SK-N-MC (cell line): ENCODE measurements at places on chromosomes 3 and 15.

GRCh38 chr3:129399895-129400357 lies 28.5 kb downstream of the EFCAB12 start:
- no peak for DNase-seq

DNA sequence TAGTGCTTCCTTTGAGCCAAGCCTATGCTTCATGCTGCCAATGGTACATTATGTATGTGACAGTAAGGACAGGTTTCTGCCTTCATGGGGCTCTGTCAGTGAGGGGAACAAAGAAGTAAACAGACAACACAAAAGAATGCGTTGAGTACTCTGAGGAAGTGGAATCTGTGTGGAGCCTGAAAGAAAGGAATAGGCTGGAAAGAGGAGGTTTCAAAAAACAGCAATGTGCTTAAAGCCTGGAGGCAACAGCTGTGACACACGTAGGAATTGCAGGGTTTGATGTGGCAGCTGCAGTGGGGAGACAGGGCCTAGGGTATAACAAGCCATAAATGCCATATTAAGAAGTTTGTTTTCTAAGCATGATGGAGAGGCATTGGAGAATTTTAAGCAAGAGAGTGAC lies 316.7 kb downstream of the CLSTN2 start:
- no peak for DNase-seq

GRCh38 chr3:152416808-152417580 lies 148.3 kb downstream of the MBNL1 start:
- DNase-seq: no peak

DNA sequence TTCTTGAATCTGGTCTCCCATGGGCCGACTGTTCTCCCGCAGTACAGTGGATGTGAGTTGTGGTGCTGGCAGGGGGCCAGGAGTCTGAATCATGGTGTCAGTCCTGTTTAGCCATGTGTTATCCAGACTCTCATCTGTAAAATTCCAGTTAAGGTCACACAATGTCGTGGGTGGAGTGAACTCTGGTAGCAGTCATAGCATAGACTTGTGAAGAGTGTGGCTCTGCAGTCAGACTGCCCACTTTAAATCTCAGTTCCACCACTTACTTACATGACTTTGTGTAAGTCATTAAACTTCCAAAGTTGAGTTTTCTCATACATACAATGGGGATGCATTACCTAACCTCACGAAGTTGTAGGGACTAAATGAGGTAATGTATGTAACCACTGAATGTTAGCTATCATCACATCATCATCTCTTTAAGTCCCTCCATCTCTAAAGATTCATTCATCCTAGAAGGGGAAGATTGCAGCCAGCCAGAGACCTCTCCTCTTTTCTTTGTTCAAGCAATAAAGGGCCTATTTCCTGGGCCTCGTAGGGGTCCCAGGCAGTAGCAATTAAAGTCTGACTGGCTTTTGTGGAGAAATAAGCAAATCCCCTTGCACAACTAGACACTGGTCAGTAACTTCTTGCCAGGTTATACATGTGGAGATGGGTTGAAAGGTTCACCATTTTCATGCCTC lies 93.9 kb downstream of the PCCB start:
- DNase-seq: no peak

- no peak for DNase-seq
Measured at GRCh38 chr15:93932164-93932776, 299.1 kb upstream of the MCTP2 start.

- no peak for DNase-seq
Measured at GRCh38 chr3:161371441-161372320, at the start of gene SPTSSB. SPTSSB (minus strand) TSS chr3:161371517; CDS start chr3:161346323, 25,194 bp downstream.

DNA sequence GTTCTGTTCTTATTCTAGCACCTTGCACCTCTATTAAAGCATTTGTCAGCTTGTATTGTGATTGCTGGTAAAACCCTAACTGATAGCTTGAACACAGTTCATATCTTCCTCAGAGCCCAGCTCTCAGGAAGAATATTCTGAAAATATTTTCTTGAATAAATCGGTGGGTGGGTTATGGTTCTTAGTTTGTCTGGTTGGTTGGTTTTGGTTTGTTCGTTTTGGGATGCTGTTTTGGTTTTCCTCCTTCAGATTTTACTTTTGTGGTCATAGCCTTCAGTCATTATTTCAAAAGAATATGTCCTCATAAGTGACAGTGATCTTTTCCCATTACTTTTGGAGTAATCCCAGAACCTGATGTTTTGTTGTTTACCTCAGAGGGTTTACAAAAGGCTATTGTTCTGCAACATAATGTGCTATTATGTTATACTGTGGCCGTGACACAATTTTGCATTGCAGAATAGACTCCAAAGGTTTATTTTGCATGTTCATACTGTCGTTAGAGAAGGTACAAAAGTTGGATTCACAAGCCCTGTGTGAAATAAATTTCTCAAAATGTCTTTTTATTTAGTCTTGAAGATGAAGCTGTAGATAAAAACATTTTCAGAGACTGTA lies 2.7 kb upstream of the TMEM87A start:
- no peak for DNase-seq

GRCh38 chr15:36484038-36484778 lies 95.2 kb upstream of the CDIN1 start:
- no peak for DNase-seq

GRCh38 chr3:19901337-19901736 lies 32.7 kb downstream of the EFHB start:
- no peak for DNase-seq

DNA sequence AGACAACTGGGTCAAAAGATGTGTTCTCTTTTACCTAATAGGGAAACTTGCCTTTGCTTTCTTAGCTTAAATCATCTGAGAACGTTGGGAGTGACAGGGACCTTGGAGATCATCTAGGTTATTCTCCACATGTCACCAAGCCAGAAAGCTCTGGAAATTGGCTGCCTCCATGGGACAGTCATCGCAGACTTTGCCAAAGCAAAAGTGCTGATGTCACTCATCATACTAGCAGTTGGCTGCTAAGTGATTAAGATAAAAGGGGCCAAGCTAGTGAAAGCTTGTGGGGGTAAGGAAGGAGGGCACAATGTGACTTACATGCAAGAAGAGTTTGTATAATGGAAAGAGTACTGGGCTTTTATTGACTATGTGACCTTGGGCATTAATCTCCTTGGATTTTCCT lies 198.0 kb upstream of the PFN2 start:
- no peak for DNase-seq

DNA sequence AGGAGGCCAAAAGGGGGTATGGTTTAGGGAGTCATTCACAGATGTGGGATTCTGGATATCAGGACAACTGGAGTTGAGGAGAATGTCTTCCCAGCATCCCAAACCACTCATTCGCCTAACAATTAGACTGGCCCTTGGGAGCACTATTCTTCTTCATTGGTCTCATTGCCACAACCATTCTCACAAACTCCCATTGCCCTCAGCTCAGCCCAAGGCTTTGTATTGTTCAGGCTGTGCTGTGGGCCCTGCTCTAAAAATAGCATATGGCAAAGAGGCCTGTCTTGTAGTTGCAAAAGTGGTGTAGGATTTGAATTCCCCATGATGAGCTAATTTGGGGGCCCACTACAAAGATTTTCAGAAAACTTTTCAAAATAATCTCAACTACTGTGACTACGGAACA lies 6.3 kb upstream of the ADAMTS9 start:
- DNase-seq: no peak

- DNase-seq: no peak
Measured at GRCh38 chr15:90221246-90221900, 12.4 kb downstream of the CIB1 start.

DNA sequence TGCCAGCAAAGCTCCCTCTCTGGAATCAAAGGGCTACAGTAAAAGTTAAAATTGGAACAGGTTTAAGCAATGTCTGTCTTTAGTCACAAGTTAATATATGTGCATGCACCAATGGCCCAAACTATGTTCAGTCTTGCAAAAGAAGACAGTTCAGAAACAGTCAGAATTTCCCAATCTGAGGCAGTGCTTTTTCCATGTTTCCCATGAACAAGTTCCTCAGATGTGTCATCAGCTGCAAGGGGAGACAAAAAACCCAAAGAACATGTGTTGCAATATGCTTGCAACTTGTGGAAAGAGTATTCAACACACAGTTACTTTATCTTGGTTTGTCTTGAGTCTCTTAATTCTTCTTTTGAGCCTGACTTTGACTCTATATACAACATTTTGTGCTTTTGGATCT lies 148.4 kb downstream of the USP13 start:
- no peak for DNase-seq

DNA sequence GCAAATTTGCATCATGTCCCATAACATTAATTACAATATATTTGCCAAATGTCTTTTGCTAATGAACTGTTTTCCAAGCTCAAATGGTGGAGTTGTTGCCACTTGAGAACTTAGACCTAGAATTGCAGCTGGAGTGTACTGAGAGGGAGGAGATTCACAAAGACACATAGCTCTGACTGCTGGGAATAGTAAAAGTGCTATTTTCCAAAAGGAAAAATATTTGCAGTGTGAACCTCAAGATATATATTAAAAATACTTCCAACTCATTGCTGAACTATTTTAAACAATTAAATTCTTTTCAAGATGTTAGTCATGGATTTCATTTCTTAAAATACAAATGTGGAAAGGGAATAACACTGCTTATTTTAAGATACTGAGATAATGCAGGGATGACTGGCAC lies 666.8 kb upstream of the ARPP21 start:
- DNase-seq: no peak

DNA sequence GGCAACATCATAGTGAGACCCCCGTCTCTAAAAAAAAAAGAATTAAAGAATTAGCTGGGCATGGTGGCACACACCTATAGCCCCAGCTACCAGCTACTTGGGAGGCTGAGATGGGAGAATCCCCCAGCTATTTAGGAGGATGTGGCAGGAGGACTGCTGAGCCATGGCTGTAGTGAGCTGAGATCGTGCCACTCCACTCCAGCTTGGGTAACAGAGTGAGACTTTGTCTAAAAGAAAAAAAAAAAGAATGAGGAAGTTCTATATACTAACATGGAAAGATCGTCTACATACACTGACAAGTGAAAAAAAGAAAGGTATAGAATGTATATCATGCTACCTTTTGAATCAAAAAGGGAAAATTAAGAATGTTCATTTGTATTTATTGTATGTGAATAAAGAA lies 83.9 kb upstream of the CDAN1 start:
- DNase-seq: no peak

- DNase-seq: no peak
Measured at GRCh38 chr3:50345586-50346234, at the start of gene ZMYND10. ZMYND10 (minus strand) TSS chr3:50345732; CDS start chr3:50345579, 153 bp downstream.

GRCh38 chr15:39272901-39273300 lies 308.0 kb upstream of the THBS1 start:
- DNase-seq: no peak

- no peak for DNase-seq
Measured at GRCh38 chr3:157075693-157076420, 84.1 kb downstream of the CCNL1 start.

- no peak for DNase-seq
Measured at GRCh38 chr15:70268698-70269251, 171.1 kb upstream of the TLE3 start.

DNA sequence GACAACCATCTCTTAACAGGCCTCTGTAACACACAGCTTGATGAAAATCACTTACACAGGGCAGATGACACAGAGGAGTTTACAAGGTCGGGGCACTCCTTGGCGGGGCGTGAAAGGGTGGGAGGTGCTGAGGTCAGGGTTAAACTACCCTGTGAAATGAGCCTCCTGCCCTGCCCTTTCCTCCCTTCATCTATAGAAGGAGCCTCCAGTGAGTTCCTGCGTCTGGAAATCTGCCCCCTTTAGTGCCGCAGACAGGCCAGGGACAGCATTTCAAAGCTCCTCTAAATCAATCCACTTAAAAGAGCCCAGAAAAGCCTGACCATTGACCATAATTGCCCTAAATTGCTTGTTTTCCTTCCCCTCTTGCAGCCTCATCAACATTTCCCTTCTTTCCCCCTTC lies 1.9 kb downstream of the ROBO1 start:
- DNase-seq: no peak

DNA sequence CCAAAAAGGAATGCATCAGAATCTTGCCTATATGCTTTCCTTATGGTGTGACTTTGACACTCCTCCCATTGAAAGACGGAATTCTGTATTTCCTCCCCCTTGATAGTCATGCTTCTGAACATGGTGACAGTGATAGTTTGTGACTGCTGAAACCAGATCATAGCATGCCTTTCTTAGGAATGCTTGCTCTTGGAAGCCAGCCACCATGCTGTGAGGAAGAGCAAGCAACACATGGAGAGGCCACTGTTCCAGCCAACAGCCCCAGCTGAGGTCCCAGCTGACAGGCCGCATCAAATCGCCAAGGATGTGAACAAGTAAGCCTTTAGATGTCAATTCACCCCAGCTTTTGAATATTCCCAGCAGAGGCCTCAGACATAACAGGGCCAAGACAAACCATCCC lies 100.1 kb downstream of the IGF2BP2 start:
- DNase-seq: no peak

GRCh38 chr3:46639221-46639620 lies 26.9 kb downstream of the FAM240A start:
- DNase-seq: no peak

DNA sequence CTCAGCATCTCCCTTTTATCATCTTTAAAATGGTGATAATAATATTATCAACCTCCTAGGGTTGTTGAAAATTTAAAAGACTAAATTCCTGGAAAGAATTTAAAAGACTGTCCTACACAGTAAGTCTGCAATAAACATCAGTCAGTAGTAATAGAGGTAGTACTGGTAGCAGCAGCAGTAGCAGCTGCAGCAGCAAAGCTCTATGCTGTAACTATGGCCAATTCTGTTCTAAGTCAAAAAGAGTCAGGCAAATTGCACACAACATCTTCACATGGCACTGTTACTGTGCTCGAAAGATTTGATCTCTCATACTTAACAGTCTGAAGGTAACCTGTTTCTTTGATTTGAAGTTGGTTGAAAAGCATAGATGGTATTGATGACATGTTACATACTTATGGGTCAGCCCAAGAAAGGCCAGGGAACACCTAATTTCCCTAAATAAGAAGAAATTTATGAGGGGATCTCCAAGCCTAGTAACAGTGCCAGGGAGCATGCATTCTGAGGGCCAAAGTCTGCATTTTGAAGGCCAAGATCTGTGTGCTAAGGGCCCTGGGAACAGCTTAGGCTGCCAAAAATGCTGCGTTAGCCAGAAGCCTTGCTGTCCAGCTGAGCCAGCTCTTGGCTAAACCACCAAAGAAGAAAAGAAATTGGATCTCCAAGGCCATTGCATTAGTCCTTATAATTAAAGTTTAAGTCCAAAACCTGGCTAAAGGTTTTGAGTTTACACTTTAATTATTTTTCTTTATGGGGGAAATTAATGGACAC lies 68.2 kb downstream of the SIDT1 start:
- DNase-seq: no peak

DNA sequence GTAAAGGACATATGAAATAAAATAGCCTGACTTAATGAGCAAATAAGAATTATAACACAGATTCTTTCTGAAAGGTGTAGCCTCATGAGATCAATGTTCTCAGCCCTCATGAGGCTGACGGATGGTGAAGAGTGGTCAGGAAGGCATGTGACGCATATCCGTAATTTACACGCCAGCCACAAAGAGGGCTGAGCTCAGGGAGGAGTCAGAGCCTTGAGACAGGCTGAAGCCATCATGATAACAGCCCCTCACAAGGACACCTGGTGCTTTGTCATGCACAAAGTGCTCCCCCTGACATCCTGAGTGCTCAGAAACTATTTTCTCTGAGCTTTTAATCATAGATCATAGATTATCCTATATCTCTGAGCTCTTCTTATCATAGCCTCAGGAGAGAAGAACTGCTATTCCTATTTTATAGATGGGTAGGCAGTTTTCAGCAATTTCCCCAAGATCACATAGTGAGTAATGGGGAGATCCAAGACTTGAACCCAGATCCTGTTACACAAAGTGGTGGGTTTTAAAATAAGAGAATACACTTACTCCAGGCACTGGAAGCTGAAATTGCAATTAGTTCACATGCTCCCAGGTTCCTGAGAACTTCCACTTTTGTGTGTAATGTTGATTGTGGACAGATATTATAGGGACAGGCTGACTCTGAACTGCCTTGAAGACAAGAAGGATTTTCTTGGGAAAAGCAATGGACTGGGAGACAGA lies 267.1 kb downstream of the RPLP1 start:
- no peak for DNase-seq
